ENCODE measurements at places on chromosomes 5 and 9.

DNA sequence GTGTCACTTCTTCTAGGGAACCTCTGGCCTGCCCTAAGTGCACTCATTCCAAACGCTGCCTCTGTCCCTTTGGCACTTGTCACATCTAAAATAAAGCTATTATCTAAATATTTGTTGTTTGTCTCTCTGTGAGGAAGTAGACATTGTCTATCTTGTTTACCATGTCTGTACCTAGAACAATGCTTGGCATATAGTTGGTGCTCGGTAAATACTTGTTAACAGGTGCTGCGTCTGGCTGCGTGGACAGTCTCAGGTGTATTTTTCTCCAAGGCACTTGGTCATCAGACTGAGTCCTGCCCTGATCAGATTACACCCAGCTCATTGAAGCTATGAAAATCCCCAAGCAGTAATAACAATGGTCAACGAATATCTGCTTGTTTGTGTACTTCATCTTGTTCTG is 174.9 kb upstream of the SMIM23 start:
- DNase-seq = no peak

DNA sequence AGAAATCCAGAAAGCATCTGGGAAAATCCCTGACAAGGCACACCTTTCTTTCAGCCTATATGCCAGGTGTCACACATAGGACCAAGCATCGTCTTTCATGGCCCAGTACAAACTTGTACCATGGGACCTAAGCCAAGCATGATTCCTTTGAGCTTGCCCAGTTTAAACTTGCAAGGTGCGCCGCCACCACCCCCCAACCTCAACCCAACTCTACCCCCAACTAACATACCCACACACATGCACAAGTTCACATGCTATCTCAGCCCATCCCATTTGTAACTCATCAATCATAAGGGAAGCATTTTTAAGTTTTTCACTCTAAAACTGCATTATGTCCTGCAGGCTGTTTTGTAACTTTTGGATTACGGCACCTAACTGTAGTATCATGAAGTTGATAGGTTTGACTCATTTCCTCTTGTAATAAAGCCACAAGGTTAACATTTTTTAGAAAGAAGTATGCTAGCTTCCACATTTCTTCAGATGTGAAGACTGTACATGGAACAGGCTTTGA is 145.9 kb upstream of the FST start:
- DNase-seq = no peak

- DNase-seq = no peak
Measured at GRCh38 chr9:40907657-40908624, 220.5 kb downstream of the FOXD4L6 start.

- DNase-seq = no peak
Measured at GRCh38 chr5:80122579-80122978, 87.4 kb downstream of the THBS4 start.

GRCh38 chr5:74538206-74538661 is 102.3 kb downstream of the ENC1 start:
- no peak for DNase-seq

DNA sequence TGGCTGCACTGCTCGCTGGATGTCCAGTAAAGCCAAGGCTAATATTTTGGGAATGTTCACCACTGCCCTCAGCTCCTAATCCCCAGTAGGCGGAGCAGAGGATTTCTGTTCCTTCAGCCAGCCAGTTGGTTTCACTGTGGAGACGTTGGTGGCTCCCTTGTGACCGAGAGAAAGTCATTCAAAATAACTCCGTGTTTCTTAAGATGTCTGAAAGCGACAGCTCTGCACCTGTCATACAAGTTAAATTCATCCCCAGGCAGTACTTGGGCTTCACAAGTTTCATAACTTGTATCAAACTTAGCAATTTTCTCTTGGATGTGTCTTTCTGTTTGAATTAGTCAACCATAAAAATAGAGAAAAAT is 382 bp upstream of the CDKN2B start:
- no peak for DNase-seq

- DNase-seq = no peak
Measured at GRCh38 chr5:96816991-96817390, 9.2 kb upstream of the ERAP1 start.

DNA sequence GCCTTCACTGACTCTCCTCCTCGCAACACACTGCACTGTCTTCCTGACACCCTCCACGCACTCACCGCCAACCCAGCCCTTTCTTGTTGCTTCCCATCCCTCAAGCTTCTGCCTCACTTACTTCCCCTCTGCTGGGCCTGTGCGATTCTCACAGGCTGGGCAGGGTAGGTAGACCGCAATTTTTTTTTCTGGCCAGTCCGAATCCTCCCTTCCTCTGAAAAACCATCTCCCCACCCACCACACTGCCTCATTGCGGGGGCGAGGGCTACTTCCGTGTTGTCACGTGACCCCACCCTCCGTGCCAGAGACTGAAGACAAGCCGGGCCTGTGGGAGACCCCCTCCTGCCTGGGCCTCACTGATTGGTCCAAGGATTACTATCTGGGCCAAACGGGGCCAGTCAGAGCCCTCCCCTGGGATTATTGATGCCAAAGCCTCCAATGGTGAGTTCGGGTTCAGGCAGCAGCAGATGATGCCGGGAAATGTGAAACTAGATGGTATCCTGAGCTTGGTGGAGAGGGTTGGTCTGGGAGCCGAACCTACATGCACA is 73.1 kb downstream of the STK10 start:
- DNase-seq = peak; percentile 54

DNA sequence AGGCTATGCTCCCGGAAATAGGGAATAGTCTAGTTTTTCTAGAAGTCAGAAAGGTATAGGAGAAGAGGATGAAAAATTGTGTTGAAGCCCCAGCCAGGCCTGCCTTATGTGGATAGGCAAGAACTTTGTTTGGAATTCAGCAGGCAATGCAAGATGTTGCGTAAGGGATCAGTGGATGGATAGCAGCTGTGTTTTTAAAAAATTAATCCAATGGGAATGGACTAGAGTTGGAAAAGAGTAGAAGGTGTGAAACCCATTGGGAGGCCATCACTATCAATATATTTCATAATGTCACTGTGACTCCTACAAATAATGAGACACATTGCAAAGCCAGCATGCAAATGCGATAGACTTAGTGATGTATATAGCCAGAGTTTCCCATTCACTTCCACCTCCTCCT is 281.9 kb downstream of the MARCHF11 start:
- DNase-seq = no peak

GRCh38 chr9:77547106-77547730 is 100.9 kb downstream of the GNA14 start:
- no peak for DNase-seq

DNA sequence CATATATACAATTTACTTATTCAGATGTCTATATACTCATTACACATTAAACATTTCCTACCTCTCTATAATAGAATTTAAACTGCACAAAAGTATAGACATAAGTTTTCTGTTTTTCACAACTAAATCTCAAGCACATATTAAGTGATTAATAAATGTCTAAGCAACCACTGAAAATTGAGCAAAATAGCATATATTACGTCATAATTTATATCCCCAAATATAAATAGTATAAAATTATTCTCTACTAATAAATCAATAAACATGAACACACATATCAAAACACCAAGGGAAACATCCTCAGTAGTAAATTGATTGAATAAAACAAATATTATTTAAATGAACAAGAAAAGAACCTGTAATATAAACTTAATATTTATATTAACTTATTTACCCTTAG is 865.1 kb downstream of the CDH18 start:
- no peak for DNase-seq

DNA sequence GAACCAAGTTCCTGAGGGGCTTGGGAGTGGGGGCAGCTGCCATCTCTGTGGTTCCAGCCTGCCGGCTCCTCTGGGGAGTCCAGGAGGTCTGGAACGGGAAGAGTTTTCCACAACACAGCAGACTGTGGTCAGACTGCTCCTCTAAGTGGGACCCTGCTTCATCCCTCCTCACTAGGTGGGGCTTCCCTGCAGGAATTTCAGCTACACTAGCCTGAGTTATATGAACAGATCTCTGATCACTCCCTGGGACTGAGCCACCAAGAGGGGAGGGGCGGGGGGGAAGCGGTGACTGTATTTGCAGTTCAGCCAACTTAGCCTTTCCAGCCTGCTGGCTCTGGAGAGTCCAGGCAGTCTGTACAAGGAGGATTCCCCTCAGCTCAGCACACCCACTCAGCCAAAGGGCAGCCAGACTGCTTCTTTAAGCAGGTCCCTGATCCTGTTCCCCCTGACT is 19.4 kb downstream of the DTWD2 start:
- no peak for DNase-seq

DNA sequence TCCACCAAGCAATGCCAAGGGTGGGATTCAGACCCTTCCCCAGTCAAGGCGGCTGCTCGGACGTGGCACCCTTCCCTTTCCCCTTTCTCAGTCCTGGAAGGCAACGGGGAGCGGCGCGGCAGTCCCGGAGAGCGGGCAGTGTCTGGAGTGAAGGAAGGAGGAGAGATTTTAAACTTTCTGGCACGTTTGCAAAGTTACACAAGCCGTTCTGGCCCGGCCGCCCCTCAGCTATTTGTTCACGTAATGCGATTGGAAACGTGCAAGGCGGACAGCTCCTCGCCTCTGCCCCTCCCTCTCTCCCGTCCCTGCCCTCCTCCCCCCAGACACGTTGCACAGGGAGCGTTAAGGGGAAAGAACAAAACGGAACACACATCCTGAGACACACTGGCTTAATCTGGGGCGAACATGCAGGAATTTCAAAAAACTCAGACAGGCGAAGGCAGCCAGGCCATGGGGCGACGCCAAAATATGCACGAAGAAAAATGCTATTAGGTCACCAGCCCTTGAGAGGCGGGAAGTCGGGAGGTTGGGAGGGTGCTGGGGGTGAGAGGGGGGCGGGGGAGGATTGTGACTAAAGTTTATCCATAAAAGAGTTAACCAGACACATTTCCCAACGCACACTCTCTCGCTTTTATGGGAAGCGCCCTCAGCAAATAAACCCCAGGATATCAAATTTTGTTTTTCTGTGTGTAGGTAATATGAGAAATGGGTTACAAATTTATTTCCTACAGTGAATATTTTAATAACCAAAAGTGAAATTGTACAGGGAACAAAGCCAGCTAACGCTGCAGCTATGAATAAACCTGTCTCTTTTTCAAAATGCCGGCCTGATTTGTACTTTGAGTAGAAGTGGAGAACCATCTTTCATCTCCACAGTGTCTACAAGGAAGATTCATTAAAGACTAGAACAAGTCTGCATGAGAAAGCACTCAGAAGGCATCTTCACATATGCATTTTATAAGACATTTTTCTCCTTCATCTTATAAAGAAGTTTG is at the start of gene LOX:
Gene LOX, minus strand, starts transcription at position 144 of the 995 bp plus-strand sequence. CDS start 274 bp downstream, outside the sequence.
- no peak for DNase-seq

GRCh38 chr5:81881595-81881994 is 90.2 kb upstream of the ATG10 start:
- no peak for DNase-seq

GRCh38 chr5:141077826-141078225 is 16.6 kb upstream of the PCDHB2 start:
- no peak for DNase-seq

GRCh38 chr5:78922879-78923621 is 62.1 kb downstream of the ARSB start:
- no peak for DNase-seq

- DNase-seq = no peak
Measured at GRCh38 chr5:14219800-14220512, 76.8 kb downstream of the TRIO start.

GRCh38 chr9:133509179-133510083 is 15.3 kb downstream of the MYMK start:
- DNase-seq = no peak

DNA sequence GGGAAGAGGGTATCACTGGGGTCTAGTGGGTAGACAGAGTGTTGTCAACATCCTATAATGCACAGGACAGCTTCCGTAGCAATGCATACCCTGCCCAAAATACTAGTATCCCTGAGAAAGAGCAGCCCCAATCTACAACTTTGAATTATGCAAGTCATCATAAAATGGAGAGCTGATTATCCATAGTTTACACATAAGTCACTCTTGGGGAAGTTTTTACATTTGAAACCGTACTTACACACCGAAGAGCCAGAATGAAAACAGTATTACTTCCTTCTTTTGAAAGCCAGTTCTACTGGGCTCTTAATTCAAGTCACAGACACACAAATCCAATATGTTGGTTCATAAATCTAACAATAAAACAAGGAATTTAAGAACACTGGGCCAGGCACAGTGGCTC is 21.6 kb downstream of the RNF145 start:
- DNase-seq = no peak

- DNase-seq = no peak
Measured at GRCh38 chr5:9892696-9893095, 262.5 kb upstream of the TAS2R1 start.
